Forelimb muscle (tissue), 1 donor: ENCODE measurements at places on chromosomes 16 and 17. TPM values are rescaled to one million over a fixed set of nuclear protein-coding genes. Genes with fewer than 3 reads are reported as not detected.
A peak's percentile ranks its signal among the peaks of the same experiment; 100 is the strongest.

DNA sequence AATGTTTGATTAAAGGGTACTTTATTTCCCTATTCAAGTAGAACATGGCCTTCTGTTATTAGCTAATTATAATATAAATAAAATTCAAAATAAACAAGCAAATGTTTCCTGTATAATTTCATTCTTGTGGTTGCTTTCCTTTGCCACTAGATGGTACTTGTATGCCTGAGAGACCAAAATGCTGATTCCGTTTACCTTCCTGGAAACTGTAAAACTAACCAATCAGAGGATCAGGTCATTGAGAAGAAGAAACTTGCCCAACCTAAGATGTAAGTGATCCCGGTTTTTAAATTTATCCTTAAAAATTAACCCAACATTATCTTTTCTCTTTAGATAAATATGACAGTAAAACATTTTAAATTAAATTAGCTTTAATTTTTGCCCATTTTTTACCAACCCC lies 8.1 kb upstream of the ABCA5 start:
- no peak for DNase-seq

CCL1 gene
- not detected for polyA plus RNA-seq

DNA sequence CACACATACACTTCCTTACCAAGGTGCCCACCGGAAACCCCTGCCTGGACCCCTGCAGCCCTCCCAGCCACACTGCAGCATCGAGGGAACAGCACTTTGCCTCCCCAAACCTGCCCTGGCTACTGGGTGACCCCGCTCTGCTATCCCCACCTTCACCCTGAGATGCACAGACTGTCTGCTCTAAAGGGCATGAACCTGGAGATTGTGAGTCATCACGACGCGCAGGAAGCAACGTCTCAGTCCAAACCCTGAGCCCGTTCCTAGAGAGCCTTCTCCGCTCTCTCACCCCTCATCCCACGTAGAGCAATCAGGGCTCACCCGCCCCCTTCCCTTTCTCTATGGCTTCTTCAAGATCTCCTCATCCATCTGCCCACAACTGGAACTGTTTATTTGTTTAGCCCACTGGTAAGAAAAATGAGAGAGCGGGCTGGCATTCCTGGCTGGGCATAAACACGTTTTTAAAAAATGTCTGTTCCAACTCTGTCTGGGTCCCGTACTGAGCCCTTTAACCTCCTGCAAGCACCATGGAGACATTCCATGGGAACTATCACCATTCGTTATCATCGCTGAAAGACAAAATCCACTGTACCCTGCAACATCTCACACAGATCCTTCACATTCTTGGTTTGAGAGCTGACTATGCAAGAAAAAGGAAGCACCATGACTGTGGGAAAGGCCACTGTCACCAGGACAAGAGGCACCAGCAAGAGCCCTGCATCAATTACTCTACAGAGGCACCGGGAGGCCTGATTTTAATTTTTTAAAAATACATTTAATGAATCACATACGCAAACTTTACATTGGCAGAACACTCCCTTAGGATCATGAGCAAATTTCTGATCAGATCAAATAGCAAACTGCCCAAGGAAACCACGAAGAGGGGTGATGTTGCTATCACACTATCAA lies 28.2 kb downstream of the ZFHX3 start:
- DNase-seq, result no peak

DNA sequence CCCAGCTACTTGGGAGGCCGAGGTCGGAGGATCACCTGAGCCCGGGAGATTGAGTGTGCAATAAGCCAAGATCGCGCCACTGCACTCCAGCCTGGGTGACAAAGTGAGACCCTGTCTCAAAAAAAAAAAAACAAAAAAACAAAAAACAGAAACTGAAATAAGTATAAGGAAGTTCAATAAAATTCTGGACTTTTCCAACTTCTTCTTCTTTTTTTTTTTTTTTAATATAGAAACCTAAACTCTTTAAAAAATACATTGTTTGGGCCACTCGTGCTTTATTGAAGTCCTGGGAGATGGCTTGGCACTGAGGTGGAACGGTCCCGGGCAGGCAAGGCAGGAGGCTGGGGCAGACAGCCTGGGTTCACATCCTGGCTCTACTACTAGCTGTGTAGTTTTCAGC lies 36.8 kb downstream of the KATNIP start:
- no peak for DNase-seq

NRN1L gene
- polyA plus RNA-seq, result 1.1 TPM

DNA sequence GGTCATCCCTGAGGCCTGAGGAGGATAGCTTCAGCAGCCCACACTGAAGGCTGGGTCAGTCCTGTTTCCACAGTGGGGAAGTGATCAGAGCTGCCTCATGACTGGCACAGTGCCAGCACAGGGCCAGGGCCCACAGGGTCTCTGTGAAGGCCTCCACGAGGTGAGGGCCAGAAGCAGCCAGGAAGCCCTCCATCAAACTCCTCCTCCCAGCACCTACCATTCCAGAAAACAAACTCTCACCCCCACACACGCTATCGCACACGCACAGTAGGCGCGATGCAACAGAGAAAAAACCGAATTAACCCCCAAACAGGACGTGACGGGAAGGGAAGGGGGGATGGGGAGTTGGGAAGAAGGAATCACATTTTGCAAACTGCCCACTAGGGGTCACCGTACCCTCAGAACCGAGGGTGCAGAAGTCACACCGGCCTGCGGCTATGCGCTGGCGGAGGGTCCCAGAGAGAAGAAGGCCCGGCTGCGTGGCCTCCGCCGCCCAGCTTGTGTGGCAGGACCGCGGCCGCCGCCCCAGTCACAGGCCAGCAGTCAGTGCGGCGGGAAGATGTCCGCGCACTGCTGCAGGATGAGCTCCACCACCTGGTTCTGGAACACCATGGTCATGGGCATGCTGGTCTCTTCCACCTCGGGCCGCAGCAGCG lies 37.6 kb downstream of the ARHGAP27 start:
- DNase-seq, result peak; percentile 77

- DNase-seq, result no peak
Observed at GRCh38 chr17:39283896-39284295, 58.2 kb upstream of the STAC2 start.

GRCh38 chr16:85967111-85967510 lies 68.1 kb downstream of the IRF8 start:
- DNase-seq, result no peak

DNA sequence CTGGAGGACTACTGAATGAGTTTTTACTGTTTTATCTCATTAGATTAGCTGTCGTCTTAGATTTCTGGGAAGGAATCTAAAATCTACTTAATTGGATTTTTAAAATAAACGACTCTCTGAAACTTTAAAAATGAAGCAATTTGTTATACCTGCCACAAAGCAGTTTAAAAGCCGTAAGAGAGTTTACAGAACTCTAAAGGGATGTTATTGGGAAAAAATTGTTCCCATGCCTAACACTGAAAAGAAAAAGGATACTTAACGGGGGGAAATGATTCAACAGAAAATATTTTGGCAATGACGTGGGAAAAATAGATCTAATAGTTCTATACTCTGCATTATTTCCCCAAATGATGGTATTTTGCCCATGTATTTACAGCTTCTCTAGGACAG lies 27.0 kb downstream of the ARHGAP17 start:
- no peak for DNase-seq

GPR142 gene
- polyA plus RNA-seq, result 0.20 TPM

DNA sequence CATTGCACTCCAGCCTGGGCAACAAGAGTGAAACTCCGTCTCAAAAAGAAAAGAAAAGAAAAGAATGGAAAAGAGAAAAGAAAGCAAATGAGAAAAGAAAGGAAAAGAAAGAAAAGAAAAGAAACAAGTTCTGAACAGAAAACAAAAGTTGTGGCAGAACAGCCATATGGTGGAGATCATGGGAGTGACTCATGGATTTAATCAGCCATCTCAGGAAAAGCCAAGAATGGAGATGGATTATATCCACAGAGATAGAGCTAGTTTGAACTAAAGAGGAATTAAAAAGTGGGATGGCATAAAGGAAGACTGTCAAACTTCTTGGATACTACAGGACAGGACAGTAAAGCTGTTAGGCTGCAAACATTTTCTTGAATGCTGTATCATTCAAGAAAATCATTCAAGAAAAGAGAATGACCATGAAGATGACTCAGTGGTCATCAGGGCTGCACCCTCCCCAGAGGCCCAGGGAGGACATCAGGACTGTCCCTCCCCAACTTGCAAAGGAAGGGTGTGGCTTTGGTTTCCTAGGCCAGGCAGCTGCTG lies 120.6 kb downstream of the USP22 start:
- DNase-seq, result no peak

- no peak for DNase-seq
Observed at GRCh38 chr17:63735691-63736090, 5.9 kb downstream of the STRADA start.
